ENCODE measurements at places on chromosomes 16 and 17. TPM values are rescaled to one million over a fixed set of nuclear protein-coding genes. Genes with fewer than 3 reads are reported as not detected.
A peak's percentile ranks its signal among the peaks of the same experiment; 100 is the strongest.

DNA sequence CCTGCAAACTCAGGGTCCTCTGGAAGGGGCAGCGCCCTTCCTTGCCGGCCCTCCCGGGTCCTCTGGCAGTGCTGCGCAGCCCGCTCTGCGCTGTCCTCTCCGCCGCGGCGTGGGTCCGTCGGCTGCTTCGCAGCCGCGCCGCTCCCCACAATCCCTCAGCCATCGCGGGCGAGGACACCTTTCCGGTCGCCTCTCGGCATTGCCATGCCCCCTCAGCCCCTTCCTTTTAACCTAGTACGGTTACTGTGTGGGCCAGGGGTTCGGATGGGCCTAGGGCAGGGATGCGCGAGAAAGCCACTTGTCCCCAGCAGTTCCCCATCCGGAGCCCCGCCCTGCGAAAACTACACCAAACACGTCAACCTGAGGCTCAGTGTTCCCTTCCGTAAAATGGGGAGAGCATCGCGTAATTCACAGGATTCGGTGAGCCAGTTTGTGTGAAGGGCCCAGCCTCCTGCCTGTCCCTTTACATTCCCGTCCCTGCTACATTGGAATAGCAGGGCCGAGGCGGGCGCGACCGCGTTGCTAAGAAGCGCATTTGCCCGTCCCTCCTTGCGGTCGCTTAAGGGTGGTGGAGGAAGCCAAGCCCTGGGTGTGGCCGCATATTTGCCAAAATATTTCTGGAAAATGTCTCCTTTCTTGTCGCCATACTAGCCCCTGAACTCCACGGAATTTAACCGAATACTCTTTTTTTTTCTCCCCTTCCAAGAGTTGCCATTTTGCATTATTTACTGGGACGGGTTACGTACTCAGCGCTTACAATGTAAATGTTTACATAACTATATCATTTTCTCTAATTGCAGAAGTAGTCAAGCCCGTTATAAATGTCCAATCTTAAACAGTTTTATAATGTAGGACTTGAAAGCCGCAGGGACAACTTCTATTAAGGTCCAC, 13.2 kb downstream of the COPZ2 start:
- H3K4me3 ChIP-seq: peak overlapping the region; percentile 84
- H3K27ac ChIP-seq: peak overlapping the region; percentile 8
- H3K27me3 ChIP-seq: no peaks in the 10 kb centered on the region
- no peak for DNase-seq
- peaks cover 20% of the 10 kb centered on the region for H3K4me1 ChIP-seq

GRCh38 chr17:70478902-70479301, 309.6 kb downstream of the KCNJ2 start:
- no peak overlapping the region for H3K4me3 ChIP-seq
- DNase-seq: no peak
- no peaks in the 10 kb centered on the region for H3K4me1 ChIP-seq

DNA sequence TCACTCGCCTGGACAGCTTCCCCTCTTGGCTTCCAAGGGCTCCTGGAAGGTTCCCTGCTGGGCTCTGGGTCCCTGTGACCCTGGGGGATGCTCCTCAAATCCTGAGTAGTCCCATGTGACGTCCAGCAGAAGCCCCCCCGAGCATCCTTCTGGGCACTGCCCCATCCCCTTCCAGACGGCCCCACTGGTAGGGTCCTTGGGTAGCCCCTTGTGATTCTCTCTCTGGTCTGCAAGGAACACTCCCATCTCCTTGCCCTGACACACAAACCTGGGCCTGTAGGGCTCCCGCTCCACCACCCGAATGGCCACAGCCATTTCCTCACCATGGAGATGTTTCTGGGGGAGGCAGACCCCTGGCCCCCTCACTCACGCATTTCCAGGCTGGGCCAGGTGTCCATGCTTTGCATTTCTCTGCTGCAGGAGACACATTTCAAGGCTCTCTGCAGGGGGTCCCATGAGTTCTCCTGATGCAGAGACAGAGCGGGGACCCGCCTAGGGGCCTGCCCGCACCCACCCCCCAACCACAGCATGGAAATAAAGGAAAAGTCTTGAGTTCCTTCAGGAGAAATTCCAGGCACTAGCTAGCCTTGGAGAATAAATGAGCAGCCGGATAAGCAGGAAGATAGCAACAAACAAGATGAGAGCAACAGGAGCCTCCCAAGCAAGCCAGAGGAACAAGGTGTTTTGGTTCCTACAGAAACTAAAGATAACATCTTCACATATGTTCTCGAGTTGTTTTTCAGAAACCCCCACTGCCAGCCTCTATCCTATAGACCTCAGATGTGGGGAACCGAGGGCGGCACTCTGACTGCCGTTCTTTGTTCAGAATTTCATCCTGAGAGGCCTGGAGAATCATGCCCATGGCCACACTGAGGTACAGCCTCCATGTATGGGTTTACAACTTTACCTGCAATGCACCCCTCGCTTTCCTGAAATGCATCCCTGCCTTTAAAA, 128.8 kb downstream of the MGAT5B start:
- peaks cover 67% of the 10 kb centered on the region for H3K4me1 ChIP-seq
- H3K36me3 ChIP-seq: no peaks in the 10 kb centered on the region

Gene KRTAP1-1
- total RNA-seq: not detected

Gene CHP2
- total RNA-seq: not detected

Gene SMIM5
- 0.35 TPM for total RNA-seq

Gene CLEC18B
- 3.2 TPM for total RNA-seq

Gene MSLN
- not detected for total RNA-seq

Gene POLR3K
- total RNA-seq: 11.1 TPM
